ENCODE measurements at places on chromosomes 7 and 10.

DNA sequence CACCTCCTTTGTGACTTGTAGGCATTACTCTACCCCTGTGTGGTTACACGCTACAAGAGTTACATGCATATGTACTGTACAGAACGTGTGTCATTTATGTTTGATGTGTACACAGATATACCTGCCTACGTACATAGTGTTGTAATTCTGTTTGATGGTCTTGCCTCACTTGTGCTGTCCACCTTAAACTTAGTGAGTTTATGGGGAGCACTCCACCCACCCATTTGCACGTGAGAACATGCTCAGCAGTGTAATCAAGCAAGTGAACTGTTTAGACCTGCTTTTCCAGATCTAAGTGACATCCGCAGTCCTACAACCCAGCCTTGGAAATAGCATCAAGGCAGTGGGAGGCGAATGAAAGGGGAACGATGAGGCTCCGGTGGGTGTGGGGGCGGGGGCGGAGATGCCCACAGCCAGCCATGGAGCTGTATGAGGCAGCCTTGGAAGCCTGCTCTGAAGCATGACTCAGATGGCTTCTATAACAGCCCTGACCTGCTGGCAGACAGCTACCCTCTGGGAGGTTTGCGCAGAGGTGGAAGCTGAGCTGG, 52.1 kb downstream of the SUFU start:
- DNase-seq: peak; percentile 69

DNA sequence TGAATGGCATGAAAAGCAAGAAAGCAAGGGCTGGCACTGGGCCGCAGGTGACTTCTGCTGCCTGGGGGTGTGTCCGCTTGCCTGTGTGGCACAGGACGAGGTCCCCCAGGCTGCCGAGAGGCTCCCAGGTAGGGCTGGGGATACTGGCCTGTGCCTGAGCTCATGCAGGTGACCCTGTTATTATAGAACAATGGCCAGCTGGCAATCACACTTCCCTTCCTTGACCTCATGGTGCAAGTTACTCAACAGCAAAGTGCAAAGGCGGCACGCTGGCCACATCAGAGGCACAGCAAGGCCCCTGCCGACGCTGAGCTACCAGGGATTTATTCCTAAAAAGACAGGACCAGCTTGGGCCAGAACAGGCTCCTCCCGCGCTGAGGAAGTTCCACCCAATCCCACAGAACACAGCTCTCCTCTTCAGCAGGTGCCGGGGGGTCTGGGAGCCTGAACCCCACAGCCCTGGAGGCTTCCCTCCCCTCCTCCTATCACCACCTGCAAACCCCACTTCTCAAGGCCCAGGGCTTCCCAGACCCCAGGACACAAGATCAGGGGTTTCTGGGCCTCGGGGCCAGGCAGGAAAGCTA, 1.4 kb upstream of the ADAM8 start:
- peak; percentile 49 for DNase-seq

GRCh38 chr7:31420948-31421347, 80.4 kb upstream of the NEUROD6 start:
- DNase-seq: no peak

DNA sequence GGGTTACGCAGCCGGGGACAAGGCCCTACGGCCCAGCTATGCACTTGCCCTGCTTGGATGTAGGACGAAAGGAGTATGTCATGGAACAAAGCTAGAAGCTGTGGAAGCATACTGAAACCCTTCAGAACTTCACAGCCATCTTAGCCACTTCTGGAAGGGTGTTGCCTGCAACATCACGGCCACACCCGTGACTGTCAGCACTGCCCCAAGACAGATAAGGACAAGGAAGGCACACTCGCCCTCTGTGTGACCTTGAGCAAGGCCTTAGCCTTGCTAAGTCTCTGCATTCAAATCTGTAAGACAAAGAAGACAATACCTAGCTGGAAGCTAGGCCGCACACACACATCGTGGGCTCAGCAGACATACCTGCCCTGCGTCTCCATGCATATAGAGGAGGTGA, 352.5 kb upstream of the MGMT start:
- no peak for DNase-seq

- no peak for DNase-seq
Measured at GRCh38 chr10:104923501-104923900, 282.4 kb downstream of the SORCS3 start.

DNA sequence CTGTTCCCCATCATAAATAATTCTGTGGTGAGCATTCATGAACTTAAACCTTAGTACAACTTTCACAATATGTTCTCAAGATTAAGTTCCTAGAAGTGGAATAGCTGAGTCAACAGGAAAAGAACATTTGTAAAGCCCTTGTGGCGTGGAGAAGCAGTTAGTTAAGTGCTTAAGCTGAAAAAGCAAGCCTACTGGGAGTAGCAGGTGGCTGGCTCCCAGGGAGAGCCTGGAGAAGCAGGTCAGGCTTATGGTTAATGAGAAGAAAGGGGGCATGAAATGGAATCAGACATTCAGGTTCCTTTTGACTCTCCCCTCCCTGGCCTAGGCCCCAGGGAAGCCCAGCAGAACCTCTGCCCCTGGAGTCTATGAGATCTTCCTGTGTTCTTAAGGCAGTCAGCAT, 35.3 kb downstream of the VSTM4 start:
- DNase-seq: peak; percentile 34

DNA sequence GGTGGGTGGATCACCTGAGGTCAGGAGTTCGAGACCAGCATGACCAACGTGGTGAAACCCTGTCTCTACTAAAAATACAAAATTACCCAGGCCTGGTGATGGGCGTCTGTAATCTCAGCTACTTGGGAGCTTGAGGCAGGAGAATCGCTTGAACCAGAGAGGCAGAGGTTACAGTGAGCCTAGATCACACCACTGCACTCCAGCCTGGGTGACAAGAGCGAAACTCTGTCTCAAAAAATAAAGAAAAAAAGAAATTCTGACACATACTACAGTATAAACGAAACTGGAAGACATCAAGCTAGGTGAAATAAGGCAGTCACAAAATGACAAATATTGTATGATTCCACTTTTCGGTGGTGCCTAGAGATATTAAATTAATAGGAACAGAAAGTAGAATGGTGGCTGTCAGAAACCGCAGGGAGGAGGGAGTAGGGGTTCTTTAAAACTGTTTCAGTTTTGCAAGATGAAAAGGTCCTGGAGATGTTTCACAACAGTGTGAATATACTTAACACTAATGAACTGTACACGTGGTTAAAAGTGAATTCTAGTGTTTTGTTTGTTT, 23.2 kb downstream of the PILRA start:
- peak; percentile 89 for DNase-seq

GRCh38 chr10:6674291-6674690, 94.2 kb upstream of the PRKCQ start:
- peak; percentile 15 for DNase-seq

DNA sequence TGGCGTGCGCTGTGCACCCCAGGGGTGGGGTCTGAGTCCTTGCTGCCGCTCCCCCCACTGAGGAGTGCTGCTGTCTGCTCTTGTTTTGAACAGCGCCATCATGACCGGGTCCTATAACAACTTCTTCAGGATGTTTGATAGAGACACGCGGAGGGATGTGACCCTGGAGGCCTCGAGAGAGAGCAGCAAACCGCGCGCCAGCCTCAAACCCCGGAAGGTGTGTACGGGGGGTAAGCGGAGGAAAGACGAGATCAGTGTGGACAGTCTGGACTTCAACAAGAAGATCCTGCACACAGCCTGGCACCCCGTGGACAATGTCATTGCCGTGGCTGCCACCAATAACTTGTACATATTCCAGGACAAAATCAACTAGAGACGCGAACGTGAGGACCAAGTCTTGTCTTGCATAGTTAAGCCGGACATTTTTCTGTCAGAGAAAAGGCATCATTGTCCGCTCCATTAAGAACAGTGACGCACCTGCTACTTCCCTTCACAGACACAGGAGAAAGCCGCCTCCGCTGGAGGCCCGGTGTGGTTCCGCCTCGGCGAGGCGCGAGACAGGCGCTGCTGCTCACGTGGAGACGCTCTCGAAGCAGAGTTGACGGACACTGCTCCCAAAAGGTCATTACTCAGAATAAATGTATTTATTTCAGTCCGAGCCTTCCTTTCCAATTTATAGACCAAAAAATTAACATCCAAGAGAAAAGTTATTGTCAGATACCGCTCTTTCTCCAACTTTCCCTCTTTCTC, 26.0 kb downstream of the BNIP3 start:
- DNase-seq: no peak

DNA sequence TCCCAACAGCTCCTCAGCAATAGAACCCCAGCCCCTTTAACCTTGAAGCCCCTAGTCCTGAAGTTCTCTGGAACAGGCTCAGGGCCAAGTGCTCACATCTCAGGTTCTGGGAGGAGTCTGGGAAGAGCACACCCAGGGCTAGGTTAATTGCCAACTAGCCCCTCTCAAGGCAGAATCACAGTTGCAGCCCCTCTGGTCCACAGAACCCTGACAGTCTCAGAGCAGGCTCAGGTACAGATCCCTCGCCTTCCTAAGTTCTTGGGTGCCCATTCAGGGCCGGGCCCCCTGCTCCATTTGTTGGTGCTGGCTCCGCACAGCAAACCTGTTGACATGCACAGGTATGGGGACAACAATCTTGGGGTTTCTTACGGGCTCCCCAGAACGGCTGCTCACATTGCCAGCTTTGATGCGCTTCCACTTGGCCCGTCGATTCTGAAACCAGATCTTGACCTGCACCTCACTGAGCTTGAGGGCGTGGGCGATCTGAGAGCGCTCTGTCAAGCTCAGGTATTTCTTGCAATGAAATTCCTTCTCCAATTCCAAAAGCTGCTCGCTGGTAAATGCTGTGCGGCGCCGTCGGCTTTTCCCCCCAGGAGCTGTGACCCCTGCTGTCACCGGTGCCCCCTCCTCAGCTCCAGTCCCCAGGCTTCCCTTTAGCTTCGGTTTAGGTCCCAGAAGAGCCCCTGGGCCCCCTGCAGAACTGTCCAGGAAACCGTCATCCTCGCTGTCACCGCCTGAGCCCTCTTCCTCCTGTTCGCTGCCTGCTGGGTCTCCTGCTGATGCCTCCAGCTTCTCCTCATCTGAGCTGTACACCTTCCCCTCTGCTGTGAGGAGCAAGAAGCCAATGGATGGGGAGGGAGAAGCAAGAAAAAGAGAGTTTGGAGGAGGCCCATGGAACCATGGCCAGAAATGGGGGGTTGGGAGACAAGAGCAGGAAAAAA, 18.9 kb downstream of the GBX1 start:
- no peak for DNase-seq

DNA sequence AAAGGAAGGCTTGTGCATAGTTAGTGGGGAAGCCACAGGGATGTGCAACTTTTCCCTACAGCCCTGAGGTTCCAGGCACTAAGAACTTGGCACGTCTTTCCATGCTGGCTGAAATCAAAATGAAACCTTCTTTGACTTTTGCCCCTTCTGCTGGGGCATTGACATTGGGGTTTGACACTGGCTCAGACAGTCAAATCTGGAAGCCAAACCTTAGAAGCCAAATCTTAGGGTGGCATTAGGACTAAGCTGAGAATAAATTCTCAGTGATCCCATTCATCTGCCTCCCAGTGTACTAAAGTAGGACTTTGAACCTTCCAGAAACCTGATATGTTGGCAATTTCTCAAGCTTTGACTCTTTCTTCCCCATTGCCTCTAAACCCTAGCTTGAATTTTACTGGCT, 31.3 kb upstream of the INSYN2A start:
- DNase-seq: no peak

- no peak for DNase-seq
Measured at GRCh38 chr7:29892231-29892630, 85.9 kb downstream of the WIPF3 start.

- no peak for DNase-seq
Measured at GRCh38 chr7:2612445-2613097, 19.2 kb upstream of the TTYH3 start.

GRCh38 chr7:2019711-2020511, 212.8 kb downstream of the MAD1L1 start:
- peak; percentile 96 for DNase-seq

DNA sequence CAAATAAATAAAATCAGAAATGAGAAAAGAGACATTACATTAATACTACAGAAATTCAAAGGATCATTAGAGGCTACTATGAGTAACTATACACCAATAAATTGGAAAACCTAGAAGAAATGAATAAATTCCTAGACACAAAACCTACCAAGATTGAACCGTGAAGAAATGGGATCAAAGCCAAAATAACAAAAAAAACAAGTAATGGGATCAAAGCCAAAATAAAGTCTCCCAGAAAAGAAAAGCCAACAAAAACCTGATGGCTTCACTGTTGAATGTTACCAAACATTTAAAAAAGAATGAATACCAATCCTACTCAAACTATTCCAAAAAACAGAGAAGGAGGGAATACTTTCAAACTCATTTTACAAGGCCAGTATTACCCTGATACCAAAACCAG, 20.0 kb downstream of the GSDME start:
- no peak for DNase-seq

GRCh38 chr10:32650246-32650655, 204.3 kb downstream of the CCDC7 start:
- no peak for DNase-seq

DNA sequence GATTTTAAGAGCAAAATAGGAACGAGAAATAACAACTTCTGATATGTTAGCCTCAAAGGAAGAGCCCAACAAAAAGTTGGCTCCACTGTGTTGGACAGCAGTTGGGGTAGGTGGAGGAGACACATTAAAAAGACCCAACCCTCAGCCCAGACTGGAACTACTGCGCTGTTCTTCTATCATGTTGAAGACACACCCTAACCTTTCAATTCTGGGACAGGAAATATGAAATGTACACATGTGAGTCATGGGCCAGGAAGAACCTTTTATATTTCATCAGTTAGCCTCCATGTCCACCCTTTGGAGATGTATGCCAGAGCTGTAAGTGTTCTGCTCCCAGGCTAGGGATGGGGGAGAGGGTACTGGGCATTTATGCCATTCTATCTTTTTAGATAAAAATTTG, 22.1 kb downstream of the CLDN12 start:
- no peak for DNase-seq

DNA sequence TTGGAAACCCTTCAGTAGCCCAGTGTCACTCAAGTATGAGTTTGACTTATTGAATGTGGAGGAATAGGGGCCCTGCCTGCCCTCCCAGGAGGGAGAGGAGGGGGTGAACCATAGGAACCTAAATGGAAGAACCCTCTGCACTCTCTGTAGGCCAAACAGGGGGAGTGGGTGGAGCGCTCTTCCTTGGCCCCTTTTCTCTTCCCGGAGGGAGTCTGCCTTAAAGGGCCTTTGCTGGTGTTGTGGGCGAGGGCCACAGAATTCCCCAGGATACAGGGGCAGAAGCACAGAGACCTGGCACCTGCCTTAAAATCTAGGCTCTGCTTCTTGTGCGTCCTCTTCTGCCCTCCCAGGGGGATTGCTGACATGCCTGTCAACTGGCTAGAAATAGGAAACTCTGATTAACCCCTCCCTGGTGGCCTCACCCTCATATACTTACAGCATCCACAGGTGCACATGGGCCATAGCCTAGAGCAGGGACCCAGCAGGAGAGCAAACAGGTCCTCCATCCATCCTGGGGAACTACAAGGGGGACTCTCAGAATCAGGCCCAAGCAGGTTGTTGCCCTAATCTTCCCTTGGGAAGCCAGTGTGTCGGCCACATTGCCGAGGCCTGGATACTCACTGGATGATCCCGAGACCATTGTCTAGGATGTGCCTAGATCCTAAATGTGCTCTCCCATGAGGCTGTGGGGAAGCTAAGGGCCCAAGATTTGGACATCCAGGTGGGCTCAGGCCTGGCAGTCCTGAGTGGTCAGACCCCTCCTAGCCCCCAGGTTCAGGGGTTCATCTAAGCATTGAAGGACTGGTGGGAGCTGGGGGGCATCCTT, 3.4 kb downstream of the TRIM8 start:
- DNase-seq: no peak

GRCh38 chr7:157996359-157997079, 591.1 kb downstream of the PTPRN2 start:
- no peak for DNase-seq

GRCh38 chr7:44308596-44309270, 16.7 kb downstream of the CAMK2B start:
- no peak for DNase-seq

GRCh38 chr10:101835362-101835761, 8.2 kb downstream of the KCNIP2 start:
- no peak for DNase-seq
